Mesothelial cell of epicardium (in vitro differentiated cells): ENCODE measurements at places on chromosomes 5 and 9.

GRCh38 chr5:43409809-43410271 lies 2.4 kb downstream of the CCL28 start:
- no peak for DNase-seq

GRCh38 chr5:160641405-160641804 lies 210.6 kb downstream of the ATP10B start:
- DNase-seq = no peak

DNA sequence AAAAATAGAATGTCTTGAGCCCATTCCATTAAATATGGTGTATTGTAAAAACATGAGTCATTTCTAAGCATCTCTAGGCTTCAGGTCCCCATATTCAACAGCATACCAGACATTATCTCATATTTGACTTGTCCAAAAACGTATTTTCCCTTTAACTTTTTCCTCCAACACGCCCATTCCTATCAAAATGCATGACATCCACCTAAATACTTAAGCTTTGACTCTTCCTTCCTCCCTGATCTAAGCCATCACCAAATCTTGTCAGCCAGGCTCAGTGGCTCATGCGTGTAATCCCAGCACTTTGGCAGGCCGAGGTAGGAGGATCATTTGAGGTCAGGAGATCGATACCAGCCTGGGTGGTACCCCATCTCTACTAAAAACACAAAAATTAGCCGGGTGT lies 23.9 kb downstream of the VCP start:
- DNase-seq = no peak

DNA sequence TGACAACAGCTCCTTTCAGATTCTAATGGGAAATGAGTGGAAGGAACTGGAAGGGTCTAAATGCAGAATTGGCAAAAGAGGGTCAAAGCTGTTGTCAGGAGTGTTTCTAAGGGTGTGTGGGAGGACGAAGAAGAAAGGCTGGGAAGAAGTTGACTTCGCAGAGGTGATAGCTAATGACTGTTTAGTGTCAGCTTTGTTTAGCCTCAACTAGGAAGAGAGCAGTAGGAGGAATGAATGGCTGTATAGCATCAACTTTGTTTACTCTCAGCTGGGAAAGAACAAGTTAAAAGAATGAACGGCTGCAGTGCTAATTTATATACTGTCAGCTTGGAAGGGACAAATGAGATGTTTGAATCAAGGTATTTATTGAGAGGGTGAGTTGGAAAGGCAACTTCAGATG lies 5.9 kb upstream of the LIX1 start:
- no peak for DNase-seq

GRCh38 chr5:33761139-33761538 lies 130.7 kb downstream of the ADAMTS12 start:
- no peak for DNase-seq

DNA sequence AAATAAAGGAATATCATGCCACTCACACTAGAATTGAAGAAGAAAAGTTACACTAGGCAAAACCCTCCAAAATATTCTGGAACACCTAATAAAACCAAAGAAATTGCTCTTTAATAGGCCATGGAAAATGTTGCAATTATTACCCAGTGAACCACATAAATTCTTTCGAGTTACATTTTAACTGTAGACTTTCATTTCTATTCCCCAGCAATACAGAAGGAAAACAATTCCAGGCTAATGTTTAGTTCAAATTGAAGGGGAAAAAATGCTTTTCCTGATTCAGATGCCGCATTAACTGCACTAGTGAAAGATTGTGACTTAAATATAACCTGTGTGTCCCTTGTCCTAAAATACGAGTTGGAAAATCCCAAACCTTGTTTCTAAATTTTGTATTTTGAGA lies 439.3 kb upstream of the ADAMTS16 start:
- no peak for DNase-seq

- DNase-seq = no peak
Measured at GRCh38 chr5:77181596-77182304, 28.7 kb upstream of the PDE8B start.

DNA sequence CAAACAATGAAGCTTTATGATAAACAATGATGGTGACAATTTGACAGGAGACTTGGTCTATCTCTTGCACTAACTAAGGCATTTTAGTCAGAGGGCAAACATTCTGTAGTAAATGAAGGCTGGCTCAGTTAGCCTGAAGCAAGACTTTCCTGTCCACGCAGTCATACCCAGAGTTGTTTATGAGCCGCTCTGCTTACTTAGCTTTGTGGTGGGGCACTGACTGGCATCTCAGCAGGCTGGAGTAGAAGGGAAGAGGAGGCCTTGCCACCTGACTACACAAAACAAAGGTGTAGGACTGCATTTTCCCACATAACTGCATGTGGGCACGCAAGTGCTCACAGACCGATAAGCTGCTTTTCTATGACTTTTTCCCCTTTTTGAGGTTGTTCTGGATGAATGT lies 133.7 kb upstream of the EPB41L4A start:
- no peak for DNase-seq

DNA sequence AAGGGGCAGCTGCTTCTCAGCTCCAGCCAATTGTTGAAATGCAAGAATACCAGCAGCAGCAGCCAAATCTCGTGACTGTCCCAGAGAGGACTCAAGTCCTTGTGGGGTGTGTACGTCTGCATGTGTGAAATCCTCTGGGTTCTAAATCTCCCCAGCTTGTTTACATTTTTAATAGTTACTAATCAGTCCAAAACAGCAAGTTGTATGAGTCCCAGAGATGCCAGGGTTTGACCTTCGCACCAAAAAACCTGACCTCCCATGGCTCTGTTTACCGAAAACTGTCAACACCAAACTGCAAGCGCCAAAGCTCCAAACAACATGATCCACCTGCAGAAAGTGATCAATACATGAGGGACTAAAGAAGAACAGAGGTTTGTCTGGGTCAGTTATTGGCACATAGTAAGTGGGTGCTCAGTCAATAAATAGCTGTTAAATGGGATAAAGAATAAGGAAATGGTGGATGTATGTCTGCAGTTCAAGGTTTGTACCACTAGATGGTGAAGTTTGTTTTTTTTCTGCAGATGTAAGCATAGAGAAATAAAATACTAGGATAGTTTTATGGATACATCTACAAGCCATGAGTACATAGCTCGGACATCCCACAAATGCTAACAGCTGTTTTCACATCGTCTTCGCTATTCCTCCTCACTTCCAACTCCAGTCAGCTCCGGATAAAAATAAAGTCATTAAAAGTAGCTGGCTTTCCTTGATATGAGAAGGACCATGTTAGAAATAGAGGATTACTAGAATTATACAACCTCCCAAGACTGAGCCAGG lies 85.3 kb upstream of the ADRB2 start:
- no peak for DNase-seq

GRCh38 chr5:164326219-164326618 lies 820.8 kb downstream of the MAT2B start:
- DNase-seq = no peak

GRCh38 chr5:107359033-107359915 lies 311.5 kb downstream of the EFNA5 start:
- no peak for DNase-seq

DNA sequence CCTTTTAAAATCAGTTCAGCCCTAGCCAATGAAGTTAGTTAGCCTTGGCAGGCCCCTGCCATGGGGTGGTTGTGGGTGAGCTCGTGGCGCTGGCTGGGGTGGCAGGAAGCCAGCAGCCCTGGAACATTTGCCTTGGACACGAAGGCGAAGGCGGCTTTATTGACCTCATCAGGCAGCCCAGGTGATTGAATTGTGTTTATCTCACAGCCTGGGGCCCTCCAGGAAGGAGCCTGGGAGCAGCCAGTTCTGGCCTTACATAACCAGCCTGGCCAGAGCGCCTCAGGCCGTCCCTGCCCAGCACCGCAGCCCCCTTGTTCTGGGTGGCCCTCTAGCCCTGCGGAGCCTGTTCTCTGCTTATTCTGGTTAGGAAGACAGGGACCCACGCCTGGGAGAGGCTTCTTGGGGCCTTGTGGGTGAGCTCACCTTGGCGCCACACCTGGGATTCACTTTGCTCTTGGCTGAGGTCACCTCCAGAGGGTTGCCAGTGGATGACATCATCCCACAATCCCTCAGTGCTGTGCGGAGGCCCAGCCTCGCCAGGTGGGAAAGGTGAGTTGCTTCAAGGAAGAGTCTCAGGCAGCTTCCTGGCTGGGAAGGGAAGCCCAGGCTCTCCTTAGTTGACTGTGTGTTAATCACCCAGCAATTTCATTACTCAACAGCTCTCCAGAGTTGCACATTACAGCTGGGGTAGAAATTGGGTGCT lies 54.4 kb upstream of the RPL26L1 start:
- DNase-seq = no peak

DNA sequence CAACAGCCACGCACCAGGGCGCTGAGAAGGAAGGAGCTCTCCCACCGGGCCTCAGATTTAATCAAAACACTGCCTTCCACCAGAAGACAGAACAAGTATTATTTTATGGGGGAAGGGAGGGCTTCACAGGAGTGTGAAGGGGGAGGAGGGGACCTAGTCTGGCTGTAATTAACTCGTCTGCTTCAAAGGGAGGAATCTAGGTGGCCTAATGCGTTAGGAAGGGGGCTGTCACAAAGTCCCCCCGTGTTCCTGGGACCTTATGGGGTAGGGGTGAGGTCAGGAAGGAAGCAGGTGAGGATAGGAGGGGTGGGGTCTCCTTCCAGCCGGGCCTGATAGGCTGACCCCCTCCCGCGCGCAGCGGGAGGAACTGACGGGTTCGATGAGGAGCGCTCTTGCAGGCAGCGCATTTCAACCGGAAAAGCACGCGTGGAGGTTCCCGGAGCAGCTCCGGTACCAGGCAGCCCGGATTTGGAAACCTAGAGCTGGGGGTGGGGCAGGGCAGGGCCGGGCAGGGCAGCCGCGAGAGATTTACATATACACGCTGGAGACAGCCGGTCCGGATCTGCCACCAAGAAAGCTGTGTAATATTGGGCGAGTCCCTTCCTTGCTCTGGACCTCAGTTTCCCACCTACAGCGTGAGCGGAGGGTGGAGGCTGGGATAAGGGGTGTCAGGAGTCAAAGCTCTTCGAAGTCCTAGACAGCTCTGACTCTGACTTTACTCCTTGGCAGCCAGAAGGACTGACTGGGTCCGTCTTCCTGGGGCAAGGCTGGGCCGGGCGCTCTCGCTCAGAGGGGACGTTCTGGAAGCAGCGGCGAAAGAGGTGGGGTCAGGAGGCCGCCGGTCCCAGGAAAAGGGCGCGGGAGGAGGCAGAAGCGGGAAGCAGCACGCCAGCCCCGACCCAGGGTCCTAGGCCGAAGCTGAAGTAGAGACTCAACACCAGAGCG lies 1.8 kb downstream of the SHB start:
- no peak for DNase-seq

GRCh38 chr5:9405196-9405754 lies 140.6 kb downstream of the SEMA5A start:
- no peak for DNase-seq

GRCh38 chr9:116178481-116179211 lies 25.1 kb downstream of the PAPPA start:
- no peak for DNase-seq

DNA sequence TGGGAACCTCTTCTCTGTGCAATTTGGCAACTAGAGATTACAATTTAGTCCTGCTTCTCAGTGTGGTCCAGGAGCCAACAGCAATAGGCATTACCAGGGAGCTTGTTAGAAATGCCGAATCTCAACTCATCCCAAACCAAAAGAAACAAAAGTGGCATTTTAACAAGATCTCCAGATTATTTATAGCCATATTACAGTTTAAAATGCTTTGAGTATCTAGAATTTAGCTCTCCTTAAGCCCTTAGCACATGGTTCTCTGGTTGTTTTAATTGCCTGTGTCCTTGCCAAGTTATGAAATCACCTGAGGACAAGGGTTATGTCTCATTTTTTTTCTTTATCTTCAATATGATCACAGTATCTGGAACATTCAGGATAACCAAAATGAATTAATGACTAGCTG lies 51.6 kb upstream of the TAS2R1 start:
- DNase-seq = no peak

- DNase-seq = no peak
Measured at GRCh38 chr5:89930591-89931392, 478.8 kb downstream of the CETN3 start.

- DNase-seq = no peak
Measured at GRCh38 chr5:152332716-152333460, 72.2 kb downstream of the NMUR2 start.

DNA sequence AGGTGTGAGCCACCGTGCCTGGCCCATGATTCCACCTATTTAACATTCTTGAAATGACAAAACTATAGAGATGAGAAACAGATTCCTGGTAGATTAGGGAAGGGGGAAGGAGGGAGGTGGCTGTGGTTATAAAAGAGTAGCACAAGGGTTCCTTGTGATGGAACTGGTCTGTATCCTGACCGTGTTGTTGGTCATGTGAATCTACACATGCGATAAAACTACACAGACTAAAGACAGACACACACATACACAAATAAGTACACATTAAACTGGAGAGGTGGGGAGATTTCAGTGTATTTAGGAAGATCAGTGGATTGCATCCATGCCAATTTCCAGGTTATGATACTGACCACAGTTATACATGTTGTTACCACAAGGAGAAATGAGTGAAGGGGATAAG lies 60.9 kb downstream of the RNF130 start:
- DNase-seq = no peak

GRCh38 chr9:104882566-104882965 lies 45.4 kb downstream of the ABCA1 start:
- DNase-seq = no peak

GRCh38 chr9:124863371-124863871 lies 1.5 kb downstream of the ARPC5L start:
- DNase-seq = no peak

DNA sequence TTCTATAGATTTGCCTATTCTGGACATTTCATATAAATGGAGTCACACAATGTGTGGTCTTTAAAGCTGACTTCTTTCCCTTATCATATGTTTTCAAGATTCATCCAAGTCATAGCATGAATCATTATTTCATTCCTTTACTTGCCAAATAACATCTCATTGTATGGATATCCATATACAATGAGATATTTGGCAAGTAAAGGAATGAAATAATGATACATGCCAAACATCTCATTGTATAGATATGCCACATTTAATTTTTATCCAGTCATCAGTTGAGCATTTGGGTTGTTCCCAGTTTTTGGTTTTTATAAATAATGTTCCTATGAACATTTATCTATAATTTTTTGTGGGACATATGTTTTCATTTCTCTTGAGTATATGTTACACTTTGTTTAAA lies 20.5 kb upstream of the OR2K2 start:
- DNase-seq = no peak

DNA sequence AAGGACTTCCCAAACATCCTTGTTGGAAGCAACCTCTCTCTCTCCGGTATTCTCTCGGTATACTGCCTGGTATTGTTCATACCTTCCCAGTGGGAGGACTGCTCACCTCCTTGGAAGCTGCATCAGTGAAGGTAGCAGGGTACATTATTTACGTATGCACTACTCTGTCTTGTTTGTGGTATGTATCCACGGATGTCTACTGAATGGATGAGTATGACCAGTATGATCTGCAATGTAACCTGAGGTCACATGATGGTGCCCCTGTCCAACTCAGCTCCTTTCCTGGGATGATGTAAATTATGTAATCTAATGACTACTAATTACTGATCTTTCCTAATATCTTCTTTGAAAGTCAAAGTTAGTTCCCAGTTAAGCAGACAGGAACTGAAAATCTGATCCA lies 32.1 kb downstream of the CEMIP2 start:
- DNase-seq = no peak

DNA sequence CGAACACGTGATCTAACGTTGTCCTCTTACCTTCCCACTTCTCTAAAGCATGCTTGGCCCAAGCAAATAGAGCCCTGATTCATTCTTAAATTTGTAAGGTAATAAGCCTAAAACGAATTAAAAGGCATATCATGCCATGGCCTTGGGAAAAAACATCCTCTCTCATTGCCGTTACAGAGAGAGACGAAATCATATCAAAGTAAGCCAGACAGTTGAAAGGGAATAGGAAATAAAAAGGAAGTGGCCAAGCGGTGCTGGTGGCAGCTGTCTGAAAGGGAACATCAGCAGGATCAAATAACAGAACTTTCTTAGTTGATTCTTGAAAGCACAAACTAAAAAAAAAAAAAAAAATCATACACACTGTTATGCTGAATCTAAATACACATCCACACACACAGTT lies 49.1 kb upstream of the CDH6 start:
- DNase-seq = no peak
